ENCODE measurements at places on chromosomes 11 and 22.

DNA sequence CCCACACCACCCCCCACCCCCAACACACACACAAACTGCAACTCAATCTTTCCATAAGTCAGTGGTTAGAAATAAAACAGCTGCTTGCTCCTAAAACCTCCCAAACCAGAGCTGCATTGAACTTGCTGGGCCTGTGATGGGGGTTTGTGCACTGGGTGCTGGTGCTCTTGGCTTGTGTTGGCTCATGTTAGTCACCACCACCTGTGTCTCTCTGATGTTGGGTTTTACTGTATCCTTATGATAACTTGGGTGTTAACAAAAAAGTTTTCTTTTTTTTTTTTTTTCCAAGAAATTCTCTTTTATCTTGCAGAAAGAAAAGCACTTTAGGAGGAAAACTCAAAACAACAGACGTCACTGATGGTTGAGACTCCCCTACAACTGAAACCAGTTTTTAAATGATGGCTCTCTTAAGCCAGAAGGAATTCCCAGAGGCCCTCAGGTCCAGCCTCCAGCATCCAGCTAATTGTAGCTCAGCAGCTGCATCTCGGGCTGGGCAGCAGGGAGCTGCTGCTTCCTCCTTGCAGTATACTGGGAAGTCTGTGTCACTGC, 79.9 kb upstream of the DRD2 start:
- no peak for DNase-seq

- DNase-seq: no peak
These were observed 96.1 kb downstream of the LRRC32 start for GRCh38 chr11:76574406-76574805.

DNA sequence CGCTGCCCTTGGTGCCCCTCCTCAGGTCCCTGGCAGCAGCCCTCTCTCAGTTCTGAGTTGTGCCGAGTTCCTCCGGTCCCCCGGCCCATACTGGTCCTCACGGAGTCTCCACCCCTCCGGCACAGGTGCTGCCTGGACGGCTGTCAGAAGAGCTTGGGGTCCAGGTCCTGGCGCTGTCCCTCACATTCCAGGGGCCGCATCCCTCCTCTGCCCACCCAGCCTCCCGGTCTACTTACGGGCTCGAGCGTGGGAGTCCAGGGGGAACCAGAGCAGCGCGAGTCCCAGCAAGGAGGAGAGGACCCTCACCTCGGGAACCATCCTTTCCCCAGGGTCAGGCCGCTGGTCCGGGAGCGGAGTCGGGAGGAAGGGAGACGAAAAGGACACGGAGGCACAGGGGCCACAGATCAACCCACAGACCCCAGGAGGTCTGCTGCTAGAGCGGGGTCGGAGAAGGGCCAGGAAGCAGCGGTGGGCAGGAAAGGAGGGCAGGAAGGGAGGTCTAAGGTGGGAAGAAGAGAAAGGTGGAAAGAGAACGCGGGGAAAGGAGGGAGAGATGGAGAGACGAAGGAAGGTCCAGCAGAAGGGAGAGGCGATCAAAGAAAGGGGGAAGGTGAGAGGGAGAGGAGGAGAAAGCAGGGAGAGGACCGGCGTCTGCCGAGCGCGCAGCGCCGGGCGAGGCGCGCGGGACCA, 510 bp downstream of the CHRDL2 start:
- no peak for DNase-seq

- DNase-seq: no peak
These were observed 188.8 kb upstream of the CADM1 start for GRCh38 chr11:115693002-115693401.

DNA sequence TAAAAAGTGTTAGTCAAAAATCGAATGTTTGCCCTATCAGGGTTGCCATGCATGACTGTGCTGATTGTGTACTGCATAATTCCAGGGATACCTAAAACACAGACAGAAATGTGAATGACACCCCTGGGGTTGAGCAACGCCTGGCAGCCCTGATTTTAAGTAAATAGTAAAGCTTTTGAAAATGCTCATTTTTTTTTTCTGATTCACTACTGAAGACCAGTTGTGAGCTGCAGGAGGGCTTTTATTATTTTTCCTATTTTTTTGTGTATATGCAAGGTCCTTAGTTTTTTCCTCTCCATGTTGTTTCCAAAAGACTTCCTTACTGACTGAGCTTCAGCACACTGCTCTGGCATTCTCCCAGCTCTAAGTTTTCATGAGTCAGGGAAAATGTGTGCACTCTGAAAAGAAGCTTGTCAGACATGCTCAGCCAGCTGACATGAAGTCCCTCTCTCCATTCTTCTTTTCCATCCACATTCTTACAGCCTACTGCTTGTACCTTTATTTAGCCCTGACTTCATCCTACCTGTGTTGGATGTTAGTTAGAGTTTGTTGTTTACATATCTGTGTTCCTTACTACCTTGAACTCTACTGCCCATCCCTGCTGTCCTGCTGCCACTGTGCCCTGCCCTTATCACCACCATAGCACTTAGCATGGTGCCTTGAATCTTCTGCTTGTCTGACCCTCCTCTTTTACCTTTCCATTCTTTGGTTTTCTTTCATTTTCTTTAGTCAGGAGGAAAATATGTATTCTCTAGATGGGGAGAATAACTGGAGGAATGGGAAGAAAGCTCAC, 79.5 kb downstream of the HORMAD2 start:
- DNase-seq: no peak

- no peak for DNase-seq
These were observed 65.1 kb upstream of the RRAS2 start for GRCh38 chr11:14424096-14424495.

- no peak for DNase-seq
These were observed 33.7 kb downstream of the ME3 start for GRCh38 chr11:86638673-86639072.

DNA sequence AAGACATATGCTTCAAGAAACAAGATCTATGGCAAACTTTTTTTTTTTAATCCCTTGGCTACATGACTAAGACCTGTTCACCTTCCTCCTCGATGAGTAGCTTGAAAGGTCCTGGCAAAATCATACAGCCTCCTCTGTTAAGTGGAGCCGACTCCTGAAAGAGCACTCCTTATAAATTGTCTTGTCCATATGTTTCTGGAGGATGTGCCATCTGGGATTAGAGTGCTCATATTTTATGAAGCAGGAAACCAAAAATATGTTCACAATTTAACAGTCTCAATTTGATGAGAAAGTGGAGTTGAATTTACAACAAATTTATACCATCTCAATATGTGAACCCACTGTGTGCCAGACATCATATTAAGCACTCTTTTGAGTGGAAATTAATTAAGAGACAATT, 912.1 kb upstream of the FAT3 start:
- no peak for DNase-seq

- DNase-seq: no peak
These were observed 12.1 kb downstream of the MMP7 start for GRCh38 chr11:102518296-102519094.

DNA sequence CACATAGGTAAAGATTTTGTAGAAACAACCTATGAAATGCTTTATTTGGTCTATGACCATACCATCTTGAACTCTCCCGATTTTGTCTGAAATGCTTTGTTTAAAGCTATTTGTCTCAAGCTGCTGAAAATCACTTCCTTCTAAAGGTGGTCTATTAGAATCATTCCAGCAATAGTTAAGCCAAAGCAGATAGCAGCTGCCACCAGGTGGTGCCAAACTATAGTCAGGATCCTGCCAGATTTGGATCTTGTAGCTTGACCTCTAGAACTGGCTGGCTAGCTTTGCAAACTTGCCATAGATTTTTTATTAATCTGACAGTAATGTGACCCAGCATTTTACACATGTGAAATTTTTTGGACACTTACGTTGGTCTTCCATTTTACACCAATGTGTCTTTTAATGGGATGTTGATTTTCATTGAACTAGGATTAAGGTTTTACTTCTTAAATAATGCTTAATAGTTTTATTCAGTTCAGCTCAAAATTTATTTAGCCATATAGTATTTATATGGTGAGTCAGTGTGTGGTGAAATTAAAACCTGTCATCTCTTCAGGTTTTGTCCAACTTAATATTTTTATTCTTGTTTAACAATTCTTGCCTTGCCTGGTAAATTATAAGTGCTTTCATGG, 19.7 kb downstream of the CTR9 start:
- DNase-seq: peak; percentile 57

DNA sequence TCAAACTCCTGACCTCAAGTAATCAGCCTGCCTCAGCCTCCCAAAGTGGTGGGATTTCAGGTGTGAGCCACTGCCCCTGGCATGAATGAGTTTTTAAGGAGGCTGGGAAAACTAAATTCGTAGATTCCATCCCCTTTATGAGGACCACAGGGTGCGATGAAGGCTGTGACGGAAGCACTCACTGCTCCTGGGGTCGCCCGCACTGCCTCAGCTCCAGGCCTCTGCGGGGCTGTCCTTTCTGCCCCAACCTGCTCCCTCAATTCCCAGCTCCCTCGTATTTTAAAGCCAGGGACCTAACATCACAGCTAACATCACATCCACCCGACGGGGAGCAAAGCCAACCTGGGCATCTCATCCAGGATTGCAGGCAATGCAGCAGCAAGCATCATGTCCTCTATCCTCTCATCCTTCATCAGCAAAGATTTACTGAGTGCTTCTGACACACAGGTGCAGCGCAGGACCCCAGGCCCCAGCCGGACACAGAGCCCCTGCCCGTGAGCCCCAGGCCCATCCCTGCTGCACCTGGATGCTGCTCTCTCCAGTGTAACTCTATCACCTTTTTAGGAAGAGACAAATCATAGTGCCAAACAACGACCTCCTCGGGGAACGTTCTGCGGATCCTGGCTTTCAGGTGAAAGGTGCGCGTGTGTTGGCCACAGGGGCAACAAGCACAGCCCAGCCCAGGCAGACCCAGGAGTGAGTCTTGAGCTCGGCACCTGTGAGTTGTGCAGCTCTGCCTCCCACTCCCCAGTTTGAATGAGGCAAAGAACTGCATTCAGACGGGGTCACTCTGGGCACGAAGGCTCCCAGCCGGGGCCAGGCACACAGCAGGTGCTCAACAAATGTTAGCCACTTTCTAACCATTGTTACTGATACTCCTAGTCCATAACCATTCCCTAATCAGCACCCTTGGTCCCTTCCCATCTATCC, 134.3 kb downstream of the CRYBB2 start:
- no peak for DNase-seq

DNA sequence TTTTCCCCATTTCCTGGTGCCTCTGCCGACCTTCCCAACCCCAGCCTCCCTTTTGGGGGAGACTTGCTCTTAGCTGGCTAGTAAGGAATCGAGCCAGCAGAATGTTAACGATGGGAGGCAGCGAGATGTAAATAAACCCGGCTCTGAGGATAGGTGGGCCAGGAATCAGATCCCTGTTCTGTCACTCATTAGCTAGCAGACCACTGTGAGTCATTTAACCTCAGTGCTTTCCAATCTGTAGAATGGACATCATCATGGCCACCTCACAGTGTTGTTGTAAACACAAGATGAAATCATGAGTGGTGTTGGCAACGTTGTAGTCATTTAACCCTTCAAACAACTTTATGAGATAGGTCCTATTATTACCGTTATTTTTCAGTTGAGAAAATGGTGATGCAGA, 208.6 kb downstream of the KIRREL3 start:
- DNase-seq: no peak

DNA sequence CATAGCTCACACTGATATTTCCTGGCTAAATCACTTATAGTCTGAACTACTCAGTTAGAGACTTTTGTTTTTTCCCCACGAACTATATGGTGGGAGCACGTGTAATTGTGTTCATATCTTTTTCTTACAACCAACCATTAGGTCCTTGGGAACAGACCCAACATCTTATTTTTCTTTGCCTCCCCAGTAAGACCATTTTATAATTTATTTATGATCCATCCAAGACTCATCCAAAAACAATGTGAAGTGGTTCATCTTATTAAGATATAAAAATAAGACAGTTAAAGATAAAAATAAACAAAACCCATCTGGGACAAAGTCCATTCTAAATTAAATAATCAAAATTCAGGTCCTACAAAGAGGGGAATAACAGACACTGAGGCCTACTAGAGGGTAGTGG, 90.8 kb downstream of the FAM168A start:
- DNase-seq: no peak

DNA sequence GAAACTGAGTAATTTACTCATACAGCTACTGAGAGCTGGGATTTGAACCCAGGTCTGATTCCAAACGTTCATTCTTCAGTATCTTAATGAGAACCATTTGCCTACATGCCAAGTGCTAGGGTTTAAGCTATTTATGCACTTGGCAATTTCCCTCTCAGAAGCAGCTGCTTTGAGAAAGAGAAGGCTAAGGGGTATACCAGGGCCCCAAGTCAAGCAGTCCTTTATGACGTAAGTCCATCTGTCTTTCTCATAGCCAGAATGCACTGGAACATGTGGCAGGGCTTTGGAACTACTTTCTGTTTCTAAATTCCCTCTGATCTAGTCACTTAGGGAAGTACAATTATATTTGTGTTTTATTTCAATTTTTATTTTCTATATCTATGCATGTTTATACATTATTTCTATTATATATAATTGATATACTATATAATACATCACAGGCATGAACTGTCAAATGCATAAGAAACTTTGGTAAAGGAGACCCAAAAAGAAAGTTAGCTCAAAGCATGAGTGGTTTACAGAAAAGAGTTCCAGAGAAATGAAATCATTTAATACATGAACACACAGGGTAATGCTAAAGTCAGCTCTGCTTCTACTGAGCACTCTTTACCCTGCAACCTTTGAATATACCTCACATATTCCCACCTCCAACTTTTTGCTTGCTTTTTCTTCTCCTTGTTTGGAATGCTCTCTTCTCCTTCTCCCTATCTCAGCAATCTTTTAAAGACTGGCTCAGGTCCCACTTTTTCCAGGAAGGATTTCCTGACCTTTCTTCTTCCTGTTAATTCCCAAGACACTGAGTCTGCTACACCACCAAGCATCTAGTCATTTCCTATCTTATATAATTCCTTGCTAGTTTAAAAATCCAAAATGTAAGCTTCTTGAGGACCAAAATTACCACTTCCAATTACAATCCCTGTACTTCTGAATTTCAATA, 80.5 kb upstream of the GDPD4 start:
- no peak for DNase-seq

DNA sequence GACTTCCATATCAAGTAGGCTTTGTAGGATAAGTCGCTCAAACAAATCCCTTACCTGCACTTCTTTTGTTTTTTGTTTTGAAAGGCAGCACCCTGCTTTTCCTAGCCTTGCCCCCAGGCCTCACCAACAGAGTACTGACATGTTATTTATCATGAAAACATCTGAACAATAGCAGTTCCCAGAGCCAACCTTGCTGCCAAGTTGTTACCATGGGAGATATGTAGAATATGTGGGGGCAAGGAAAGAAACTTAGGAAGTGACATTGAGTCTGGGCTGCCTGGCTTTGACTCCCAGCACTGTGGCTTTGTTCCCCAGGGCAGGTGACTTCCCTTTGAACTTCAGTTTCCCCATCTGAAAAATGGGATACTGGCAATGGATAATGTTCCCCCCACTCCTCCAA, 53.4 kb upstream of the CRYBB3 start:
- no peak for DNase-seq

DNA sequence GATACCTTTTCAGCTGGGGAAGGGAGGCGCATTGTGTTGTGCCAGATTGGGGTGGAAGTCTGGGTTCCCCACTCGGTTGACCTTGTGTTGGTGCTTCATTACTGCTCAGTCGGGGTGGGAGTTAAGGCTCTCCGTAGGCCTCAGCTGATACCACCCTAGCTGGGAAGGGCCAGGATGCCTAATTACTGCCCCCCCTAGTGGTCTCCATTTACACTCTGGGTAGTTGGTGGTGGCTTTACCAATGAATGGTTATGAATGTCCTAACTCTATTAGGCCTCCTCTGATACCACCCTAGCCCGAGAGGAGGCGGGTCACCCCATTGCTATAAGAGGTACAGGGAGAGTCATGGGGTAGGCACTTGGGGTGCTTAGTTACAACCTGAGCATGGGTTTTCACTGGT, 27.5 kb upstream of the HIKESHI start:
- DNase-seq: peak; percentile 16

GRCh38 chr11:15867871-15868270, 488.5 kb downstream of the SOX6 start:
- DNase-seq: no peak

GRCh38 chr11:115906171-115906570, 402.0 kb upstream of the CADM1 start:
- no peak for DNase-seq
